GOT3 (cell line): ENCODE measurements at places on chromosomes 1 and 21.

DNA sequence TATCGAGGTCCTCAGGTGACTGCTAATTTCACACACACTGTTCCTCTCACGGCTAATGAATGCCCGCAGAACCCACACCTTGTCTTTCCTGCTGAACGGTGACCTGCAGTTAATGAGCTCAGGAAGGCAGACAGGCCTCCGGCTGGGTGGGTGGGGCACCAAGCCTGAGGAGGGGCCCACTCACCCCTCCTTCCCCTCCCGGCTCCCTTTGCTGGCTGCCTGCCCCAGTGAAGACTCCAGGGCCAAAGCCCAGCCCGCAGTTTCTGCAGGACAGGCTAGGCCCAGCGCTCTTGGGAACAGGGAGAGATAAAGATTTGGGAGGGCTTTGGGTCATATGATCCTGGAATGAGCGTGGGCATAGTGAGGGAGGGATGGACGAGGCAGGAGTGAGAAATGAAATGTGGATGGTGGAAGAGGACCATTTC, 26.4 kb downstream of the FOXO6 start:
- DNase-seq, result no peak

GRCh38 chr1:230121950-230122349, 54.9 kb downstream of the GALNT2 start:
- no peak for DNase-seq

DNA sequence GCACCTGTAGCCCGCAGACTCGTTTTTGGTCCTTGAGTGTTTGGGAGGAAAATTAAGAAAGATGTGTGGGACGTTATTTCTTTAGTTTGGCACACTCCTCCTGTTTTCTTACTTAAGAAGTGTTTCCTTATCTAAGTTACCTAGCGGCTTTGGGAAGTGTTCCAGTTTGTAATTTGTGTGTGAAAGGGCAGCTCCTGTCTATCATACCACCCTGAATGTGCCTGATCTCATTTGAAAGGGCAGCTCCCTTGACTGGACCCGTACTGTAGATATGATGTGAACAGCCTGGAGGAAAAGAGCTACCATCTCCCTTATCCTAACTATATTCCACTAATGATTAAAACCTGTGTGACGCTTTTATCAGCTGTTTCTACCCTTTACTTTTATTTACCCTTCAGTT, 314.3 kb downstream of the CHRM3 start:
- no peak for DNase-seq

- DNase-seq, result no peak
Measured at GRCh38 chr1:45543581-45544417, 6.8 kb upstream of the AKR1A1 start.

DNA sequence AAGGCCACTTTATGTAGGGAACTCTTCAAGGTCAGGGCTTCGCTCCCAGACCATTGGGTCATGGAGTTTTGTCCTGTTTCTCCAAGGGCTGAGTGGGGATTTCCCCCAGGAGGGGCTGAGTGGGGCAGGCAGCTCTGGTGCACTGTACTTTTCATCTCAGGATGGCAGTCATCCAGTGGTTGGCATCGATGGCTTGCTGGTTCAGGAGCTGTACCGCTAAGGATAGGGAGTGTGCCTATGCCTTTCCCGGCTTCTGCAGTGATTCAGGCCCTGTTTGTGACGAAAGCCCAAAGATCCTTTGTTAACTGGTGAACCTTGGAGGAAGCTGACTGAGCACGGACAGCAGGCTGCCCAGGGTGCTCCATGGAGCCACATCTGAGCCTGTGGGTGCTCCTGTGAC, 100.1 kb upstream of the GADD45A start:
- no peak for DNase-seq

DNA sequence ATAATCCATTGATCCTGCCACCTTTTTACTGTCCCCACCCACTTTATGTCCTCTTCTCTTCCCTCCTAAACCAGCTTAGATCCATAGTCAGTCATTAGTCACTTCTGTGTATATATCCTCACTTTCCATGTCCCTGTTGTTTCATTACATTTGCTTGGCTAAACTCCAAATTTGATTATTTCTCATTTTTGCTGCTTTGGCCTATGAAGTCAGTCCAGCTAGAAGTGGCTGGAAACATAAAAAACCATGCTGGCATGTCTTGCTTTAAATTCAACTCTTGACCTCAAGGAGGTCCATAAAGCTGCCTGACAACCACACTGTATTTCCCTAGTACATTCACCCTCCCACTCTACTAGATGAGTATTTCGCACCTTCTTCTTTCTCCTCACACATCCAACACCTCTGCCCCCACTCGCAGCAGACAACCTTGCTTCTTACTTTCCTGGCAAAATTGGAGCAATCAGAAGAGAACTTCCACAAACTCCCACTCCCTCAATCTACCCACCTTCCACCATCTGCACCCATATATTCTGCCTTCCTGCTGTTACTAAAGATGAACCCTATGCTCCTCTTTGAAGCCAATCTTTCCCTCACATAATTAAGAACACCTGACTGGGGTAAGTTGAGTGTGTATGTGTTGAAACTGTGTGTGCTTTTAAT, 72.1 kb downstream of the ZNF648 start:
- DNase-seq, result no peak

GRCh38 chr1:112788561-112788960, 73.4 kb upstream of the PPM1J start:
- no peak for DNase-seq

GRCh38 chr21:42861311-42861847, 18.0 kb downstream of the WDR4 start:
- no peak for DNase-seq

GRCh38 chr1:193709607-193710006, 523.2 kb upstream of the B3GALT2 start:
- DNase-seq, result no peak

DNA sequence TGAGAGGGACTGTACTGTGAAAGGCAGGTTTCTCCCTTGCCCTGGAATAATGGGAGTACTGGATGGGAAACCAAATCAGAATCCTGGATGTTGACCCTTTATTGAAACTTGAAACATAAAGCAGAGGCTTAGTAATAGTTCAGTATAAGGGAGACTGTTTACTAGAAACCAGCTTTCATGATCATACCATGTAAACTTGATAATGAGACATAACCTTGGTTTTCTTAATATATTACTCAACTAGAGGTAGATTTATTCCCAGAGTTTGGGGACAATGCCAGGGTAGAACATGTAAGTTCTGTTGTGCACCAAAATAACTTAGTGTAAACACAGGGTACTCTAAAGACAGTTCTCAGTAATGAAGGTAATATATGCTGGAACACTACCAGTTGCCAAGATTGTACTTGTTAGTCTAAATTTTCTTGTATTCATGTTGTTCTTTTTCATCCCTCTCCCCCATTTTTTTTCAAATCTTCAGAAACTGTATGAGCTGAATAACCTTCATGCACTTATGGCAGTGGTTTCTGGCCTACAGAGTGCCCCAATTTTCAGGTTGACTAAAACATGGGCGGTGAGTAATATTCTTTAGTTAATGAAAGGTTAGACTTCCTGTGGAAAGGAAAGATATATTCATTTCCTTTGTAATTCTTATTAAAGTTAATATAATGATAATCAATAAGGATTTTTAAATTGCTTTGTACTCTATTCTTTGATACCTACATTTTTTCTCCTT, 49.6 kb downstream of the ANGPTL1 start:
- no peak for DNase-seq

- no peak for DNase-seq
Measured at GRCh38 chr1:187383366-187383765, 554.6 kb downstream of the PLA2G4A start.

GRCh38 chr1:207649210-207649753, 4.3 kb downstream of the CR1L start:
- no peak for DNase-seq

- no peak for DNase-seq
Measured at GRCh38 chr1:25066731-25067517, 136.8 kb upstream of the RUNX3 start.

GRCh38 chr1:40582116-40582515, 50.7 kb downstream of the ZNF684 start:
- no peak for DNase-seq

DNA sequence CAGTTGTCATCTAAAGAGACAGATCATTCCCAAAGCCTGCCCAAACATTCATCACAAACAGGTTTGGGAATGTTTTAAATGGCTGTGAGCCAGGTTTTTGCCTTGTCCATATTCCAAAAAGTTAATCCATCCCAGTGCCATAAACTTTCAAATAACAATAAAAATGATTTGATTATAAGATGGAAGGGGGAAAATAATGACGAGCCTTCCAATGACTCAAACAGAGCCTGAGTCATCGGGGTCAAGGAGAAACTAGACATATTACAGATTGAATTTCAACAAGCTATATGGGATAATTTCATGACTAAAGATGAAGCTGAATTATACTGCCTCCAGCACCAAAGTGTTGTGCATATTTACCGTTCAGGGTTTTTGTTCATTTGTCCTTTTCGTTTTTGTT, 195.8 kb upstream of the PKN2 start:
- DNase-seq, result no peak

GRCh38 chr1:156151093-156151688, 2.2 kb upstream of the SEMA4A start:
- DNase-seq, result no peak

- peak; percentile 38 for DNase-seq
Measured at GRCh38 chr1:234309598-234310459, 63.4 kb upstream of the COA6 start.

DNA sequence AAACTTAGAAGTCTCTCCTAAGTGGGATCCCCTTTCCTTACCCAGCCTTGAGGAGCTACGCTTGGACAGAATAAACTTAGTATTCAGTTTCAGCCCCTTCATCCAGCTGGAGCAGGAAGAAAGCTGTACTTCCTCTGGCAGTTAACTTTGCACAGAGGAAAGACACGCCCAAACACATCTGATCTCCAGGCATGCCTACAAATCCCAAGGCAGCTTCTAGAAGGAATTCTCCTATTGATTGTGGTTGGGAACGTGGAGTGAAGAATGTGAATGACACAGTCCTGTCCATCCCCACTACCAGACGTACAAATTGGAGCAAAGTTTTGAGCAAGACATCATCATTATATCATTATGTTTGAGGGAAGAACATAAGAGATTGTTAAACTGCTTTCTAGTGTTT, 6.6 kb upstream of the AK4 start:
- no peak for DNase-seq

GRCh38 chr1:114833421-114833820, 21.2 kb upstream of the SYCP1 start:
- no peak for DNase-seq

DNA sequence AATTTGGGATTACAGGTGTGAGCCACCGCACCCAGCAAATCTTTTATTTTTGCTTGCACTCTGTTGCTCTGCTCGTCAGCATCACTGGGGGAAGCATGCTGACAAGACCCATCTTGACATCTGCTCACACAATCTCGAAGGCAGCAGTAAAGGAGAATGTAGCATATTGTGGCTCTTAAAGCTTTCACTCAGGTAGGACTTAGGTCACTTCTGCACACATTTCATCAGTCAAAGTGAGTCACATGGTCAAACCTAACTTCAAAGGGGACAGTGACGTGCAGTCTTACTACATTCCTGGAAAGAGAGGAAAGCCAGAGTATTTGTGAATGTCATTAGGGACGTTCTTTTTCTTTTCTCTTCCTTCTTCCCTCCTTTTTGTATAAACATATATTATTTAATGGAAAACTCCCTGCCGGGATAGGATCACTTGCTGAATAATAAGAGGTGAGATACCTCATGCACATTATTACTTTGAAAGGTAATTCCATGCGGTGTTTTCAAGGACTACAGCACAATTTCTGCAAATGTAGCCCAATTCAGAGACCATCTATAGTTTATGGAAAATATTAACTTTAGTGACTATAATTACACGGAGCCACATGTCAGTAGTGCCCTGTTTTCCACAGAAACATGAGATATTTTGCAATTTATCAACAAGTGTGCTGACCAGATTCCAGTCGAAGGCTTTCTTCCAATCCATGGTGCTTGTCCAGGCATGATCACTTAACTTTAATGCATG, 19.3 kb upstream of the ACBD6 start:
- no peak for DNase-seq

- no peak for DNase-seq
Measured at GRCh38 chr1:154712166-154712810, 104.3 kb upstream of the ADAR start.
